ENCODE measurements at places on chromosomes 11 and 22. TPM values are rescaled to one million over a fixed set of nuclear protein-coding genes. Genes with fewer than 3 reads are reported as not detected.

- DNase-seq: no peak
Observed at GRCh38 chr11:104093426-104094280, 57.2 kb downstream of the DDI1 start.

DNA sequence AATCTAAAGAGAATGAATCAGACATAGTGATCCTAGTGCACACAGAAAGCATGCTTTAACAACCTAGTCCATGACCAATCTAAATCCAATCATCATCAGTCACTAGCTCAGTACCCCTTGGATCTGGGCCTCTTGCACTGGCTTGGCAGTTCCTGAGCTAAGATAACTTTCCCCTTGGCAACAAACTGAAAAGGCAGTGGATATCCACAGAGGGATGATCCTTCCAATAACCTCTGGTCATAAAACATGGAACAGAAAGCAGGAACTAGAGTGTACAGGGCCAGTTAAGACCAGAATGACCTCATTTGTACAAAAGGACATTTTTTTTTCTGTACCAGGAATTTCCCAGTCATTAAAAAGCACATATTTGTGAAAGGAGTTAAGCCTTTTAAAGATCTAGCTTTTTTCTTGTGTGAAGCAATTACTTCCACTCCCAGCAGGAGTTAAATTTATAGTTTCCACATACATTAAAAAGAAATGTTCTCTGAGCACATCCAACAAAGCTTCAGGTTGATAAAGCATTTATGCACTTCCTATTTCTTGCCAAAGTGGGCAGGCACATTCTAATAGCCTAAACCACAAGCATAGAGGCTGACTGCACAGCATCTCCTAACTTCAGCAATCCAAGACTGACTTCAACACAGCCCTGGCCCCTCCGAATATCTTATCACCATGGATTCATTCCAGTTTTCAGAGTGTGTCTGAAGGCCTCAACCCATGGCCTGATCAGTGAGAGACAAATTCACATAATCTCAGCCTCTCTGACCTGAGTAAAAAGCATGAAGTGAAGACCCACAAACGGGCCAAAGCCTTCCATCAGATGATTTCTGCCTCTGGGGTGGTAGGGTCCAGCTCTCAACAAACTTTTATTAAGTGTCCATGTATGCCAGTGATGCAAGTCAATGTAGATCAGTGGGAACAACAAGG, 29.9 kb downstream of the GUCY1A2 start:
- DNase-seq: no peak

DNA sequence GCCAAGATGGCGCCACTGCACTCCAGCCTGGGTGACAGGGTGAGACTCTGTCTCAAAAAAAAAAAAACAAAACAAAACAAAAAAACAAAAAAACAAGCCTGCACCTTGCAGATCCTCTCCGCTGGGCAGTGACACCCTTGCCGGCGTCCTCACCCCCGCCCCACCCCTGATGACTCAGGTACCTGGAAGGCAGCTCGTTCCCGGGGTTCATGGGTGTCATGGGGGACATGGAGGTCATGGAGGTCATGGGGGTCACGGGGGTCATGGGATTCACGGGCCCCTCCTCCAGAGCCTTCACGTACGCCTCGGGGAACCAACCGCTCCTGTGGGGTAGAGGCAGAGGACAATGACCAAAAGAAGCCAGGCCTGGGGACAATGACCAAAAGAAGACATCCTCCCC, 3.0 kb upstream of the SLC16A8 start:
- no peak for DNase-seq

DNA sequence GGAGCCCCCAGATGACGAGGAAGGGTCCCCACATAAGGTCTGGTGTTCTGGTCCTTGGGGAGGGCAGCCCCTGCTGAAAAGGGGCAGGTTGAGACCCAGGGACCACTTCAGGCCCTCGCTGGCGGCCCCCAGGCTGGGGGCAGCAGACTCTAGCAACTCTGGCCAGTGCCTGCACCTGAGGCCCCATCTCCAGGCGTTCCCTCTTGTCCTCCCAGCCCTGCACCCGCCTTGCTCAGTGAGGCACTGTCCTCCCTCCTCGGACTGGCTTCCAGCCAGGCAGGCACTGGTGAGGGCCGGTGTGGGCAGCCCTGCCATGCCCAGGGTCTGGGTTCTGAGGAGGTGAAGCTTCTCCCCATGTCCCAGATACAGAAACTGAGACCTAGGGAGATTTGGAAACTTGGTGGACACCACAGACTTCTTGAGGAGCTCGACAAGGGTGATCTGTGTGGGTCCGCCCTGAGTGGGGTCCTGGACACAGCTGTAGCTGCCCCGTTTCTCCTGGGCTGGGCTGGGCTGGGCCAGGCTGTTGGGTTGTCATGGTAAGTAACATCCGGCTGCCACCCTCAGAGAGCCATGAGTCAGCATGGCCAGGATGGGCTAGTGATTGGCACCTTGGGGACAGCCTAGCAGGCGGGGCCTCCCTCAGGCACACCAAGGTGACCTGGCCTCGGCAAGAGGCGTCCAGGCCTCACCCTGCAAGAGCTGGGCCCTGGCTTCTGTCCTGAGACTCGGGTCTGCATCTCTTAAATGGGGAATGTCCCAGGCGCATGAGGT, 11.1 kb upstream of the PHLDA2 start:
- peak; percentile 80 for DNase-seq

- DNase-seq: no peak
Observed at GRCh38 chr22:38448945-38449745, 5.9 kb downstream of the KCNJ4 start.

DNA sequence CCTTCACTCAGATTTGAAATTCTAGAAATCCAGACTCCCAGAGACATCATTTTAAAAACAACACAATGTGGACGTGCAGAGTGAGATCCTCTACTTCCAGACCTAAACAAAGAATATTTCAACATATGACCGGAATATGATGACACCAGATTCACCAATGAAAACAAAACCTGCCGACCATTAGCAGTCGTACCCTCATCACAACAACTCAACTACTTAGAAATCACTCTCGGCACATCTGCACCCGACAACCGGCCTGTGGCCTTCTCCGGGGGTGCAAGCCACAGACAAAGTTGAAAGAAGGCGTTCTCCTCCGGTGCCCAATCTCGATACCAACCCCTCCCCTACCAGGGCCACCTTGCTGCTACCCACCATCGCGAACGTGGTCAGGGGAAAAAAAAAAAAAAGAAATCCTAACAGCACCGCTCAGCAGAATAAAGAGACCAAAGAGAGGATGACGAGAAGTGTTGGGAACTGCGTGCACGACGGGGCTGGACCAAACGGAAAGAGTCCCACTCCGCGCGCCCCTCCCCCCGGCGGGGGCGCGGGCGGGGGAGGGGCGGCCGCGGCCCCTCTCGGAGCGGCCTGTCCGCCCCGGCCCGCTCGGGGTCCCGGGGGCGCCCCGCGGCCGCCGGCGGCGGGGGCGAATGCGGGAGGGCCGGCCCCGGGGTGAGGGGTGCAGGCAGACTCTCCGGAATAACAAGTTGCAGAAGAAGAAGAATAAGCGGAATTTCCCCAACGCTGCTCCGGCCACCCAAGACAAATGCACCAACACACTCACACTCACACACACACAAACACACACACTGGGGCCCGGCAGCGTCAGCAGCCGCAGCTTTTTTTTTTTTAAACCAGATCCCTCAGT, 1.7 kb downstream of the PHF21A start:
- DNase-seq: peak; percentile 59

DNA sequence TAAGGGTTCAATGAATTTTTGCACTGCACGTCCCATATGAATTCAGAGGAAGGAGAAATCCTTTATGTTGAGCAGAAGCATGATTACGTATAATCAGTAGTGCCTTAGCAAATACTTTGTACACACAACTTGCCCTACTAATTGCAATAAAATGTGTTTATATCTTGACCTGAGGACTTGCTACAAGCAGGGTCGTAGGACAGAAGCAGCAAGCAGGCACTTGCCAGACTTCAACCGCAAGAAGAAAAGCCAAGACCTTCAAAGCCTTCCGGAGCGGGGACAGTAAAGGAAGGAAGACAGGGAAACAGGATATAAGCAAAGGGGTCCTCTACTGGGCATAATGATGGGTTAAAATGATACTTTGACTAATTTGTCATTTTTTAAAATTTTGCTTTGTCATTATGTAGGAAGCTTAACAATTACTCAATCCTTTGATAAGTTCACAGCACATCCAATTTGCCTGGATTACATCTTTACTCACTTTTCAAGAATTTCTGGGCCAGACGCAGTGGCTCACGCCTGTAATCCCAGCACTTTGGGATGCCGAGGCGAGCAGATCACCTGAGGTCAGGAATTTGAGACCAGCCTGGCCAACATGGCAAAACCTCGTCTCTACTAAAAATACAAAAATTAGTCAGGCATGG, 23.2 kb upstream of the UBASH3B start:
- DNase-seq: no peak

GRCh38 chr22:35476341-35476740, 64.3 kb upstream of the RASD2 start:
- DNase-seq: no peak

DNA sequence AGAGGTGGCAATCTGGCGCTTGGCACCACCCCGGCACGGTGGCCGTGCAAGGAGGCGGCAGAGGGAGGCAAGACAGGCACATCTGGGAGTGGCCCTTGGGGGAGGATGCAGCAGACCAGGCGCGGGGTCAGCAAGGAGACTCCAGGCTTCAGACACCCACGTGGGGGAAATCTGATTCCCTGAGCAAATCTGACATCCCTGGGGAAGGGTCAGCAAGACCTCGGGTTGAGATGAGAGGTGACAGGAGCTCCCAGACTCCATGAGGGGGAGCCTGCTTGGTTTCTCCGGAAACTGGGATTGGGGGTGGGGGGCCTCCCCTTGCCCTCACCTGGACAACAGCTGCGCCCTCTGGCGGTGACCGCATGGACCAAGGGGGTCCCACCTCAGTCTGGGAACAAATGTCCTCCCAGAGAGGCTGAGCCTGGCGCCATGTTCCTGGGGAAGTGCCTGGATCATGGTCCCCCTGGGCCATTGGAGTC, 4.0 kb upstream of the RCOR2 start:
- no peak for DNase-seq

- DNase-seq: no peak
Observed at GRCh38 chr22:45572444-45572843, 69.8 kb downstream of the FBLN1 start.

- no peak for DNase-seq
Observed at GRCh38 chr11:73958521-73959141, 7.8 kb downstream of the DNAJB13 start.

- no peak for DNase-seq
Observed at GRCh38 chr22:49994361-49995040, 18.1 kb downstream of the IL17REL start.

Gene CBLIF
- total RNA-seq: not detected

Gene SCN4B
- total RNA-seq: 3.5 TPM

Gene C22orf42
- total RNA-seq: not detected

Gene UNC93B1
- total RNA-seq: 107 TPM

Gene HOATZ
- total RNA-seq: not detected

Gene CD3G
- 3.0 TPM for total RNA-seq

Gene RAB36
- total RNA-seq: 22.3 TPM

Data from mucosa of gallbladder (tissue), 1 donor.